ENCODE measurements at places on chromosomes 2 and 18.

DNA sequence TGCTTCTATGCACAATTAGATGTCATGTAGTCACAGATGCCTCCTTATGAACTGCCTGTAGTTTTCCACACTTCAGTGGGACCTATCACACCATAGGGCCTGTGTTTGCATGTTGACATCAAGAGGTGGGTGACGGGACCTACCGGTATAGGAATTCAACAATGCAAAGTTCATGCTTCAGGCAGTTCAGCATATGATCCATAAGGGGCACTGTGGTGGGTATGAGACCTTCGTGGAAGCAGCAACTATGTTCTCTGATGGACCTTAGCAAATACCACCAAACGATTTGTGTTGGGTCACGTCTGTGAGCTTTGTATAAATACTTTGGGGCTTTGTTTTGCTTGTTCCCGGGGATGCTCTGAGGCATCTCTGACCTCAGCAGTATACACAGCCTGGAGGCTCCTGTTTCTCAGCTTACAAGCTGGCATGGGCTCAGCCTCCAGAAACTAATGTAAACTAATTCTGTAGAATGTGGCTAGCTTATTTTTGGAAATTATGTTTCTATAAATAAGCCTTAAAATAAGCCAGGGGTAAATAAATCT lies 111.6 kb downstream of the DTNA start:
- no peak for DNase-seq

GRCh38 chr2:199439066-199439465 lies 18.7 kb downstream of the SATB2 start:
- DNase-seq, result no peak

GRCh38 chr2:224638301-224638823 lies 53.2 kb upstream of the CUL3 start:
- DNase-seq, result peak; percentile 23

DNA sequence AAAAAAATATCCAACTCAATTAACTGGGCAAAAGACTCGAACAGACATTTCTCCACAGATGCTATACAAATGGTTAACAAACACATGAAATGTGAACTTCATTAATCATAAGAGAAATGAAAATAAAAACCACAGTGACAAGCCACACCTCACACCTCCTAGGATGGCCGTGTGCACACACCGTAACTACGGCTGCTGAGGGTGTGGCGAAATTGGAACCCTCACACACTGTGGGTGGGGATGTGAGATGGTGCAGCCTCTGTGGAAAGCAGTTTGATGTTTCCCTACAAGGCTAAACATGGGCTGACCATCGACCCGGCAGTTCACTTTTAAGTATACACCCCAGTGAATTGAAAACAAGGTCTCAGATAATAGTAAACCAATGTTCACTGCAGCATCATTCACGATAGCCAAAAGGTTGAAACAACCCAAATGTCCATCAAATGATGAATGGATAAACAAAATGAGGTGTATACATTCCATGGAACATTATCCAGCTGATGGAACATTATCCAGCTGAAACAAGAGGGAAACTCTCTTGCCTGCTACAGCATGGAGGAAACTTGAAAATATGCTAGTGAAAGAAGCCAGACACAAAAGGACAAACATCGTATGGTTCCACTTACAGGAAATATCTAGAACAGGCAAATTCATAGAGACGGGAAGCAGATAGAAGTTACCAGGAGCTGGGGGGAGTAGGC lies 32.2 kb downstream of the ZAP70 start:
- DNase-seq, result no peak

GRCh38 chr2:140023291-140023690 lies 1243.1 kb upstream of the NXPH2 start:
- DNase-seq, result no peak

GRCh38 chr18:9914334-9914583 lies 443 bp downstream of the VAPA start:
- DNase-seq, result no peak

DNA sequence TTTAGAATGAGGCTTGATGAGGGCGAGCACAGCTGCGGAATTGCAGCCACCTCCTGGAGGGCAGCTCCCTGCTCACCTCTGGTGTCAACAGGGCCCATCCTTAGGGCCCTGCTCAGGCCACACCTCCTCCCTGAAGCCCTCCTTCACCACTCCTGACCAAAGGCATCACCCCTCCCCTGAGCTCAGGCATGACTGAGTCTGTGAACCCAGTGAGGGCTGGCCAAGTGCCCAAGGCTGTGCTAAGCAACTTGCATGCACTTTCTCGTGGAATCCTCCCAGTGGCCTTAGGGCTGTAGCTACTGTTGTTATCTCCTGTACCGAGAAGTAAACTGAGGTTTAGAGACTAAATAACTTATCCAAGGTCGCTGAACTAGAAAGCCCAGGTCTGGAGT lies 101.7 kb downstream of the KLHL29 start:
- no peak for DNase-seq

DNA sequence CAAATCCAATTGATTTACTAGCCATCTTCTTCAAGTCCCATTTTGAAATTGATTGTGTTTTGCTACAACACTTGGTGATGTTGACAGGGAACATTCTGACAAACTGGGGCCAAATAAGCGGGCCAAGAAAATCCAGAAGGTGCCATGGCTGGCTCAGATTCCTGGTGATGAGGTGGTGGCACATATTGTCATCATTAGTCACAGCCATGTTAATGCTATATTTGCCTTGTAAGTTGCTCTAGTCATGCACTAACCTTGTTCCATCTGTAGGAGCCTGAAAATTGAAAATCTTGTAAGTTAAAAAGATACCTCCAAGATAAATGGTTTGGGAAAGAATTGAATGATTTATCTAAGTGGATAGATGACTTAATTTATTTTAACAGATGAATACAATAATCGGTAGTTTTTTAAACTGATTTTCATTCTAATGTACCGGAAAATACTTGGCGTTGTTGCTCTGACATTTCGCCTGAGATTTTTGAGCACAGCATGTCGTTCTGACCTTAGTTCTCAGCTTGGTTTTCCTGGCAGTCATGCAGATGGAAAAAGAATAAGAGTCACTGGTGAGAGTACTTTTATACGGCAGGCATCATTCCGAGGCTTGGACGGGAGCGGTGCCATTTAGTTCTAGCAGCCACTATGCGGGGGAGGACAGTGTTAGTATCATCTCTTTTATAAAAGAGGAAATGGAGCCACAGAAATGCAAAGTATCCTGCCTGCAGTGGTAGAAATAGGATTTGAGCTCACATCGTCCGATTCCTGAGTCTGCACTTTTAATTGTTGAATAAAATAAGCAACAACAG lies 133.9 kb downstream of the ZNF532 start:
- DNase-seq, result no peak

DNA sequence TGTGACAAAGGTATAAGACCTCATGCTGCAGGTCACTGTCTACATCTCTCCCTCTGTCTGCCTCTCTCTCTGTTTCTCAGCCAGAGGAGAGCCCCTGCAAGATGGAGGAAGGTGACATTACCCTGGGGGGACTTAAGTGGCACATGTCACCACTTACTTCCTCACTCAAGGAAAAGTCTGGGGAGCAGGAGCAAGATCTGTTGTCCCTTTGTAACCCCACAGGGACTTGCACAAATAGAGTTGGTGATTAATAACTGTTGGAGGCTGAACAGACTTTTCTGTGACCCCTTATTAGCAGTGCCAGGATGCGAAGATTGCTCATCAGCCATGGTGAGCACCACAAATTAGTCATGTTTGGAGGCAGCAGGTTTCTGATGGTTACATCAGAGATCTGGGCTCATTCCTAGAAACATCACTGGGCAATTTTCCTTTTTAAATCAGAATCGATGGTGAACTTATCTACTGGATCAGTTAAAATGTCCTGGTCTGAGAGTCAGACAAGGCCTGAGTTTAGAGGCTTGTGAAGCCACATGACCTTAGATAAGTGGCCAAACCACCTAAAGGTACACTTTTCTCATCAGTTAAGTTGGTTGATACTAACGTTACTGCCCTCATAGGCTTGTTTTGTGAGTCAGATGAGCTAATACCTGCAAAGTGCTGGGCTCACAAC lies 81.2 kb upstream of the LTBP1 start:
- no peak for DNase-seq

- no peak for DNase-seq
These were observed 136.5 kb downstream of the DSEL start for GRCh38 chr18:67379981-67380380.

DNA sequence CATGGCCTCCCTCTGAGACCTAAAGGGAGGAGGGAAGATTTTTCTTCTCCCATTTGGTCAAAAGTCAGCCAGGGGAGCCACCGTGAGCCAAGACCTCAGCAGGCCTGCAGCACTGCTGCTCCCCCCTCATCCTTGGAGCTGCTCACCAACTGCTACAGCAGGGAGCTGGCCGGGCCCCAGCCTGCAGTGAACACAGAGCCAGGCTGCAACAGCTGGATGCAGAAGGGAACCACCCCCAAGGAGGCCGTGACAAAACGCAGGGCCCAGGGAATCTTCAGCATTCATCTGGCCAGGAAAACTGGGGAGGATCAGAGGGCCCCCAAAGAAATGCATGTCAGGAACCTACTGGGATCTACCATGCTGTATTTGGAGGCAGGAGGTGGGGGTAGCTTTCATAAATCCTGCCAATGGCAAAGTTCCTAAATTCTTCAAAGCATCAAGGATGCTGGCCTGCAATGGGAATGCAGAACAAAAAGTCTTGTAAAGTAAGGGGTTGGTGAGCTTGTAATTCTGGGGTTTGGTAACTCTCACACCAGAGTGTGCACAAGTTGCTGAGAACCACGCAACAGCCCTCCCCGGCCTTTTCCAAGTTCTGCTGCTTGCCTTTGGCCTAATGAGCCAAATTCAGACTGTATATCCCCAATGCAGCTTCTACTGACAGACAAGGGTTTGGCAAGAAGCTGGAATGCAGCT lies 61.0 kb downstream of the CACNB4 start:
- no peak for DNase-seq

DNA sequence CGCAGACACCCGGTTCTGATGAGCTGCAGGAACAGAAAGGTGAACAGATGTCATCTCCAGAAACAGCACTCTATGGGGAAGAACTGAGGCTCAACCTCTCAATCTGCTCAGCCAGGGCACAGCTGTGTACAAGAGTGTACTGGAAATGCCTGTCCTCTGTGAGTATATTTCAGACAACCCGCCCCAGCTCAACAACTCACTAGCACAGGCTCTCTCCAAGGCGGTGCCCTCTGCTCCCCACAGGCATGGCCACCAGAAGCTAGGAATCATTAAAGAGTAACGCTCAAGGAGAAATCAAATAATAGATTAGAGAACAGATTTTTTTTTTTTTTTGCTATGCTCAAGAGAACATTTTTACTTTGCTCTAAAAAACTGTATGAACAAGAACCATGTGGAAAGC lies 43.8 kb downstream of the WDFY1 start:
- DNase-seq, result no peak

- DNase-seq, result no peak
These were observed 324.1 kb downstream of the CCDC178 start for GRCh38 chr18:33116376-33116775.

GRCh38 chr2:237661270-237661669 lies 33.9 kb downstream of the LRRFIP1 start:
- no peak for DNase-seq

DNA sequence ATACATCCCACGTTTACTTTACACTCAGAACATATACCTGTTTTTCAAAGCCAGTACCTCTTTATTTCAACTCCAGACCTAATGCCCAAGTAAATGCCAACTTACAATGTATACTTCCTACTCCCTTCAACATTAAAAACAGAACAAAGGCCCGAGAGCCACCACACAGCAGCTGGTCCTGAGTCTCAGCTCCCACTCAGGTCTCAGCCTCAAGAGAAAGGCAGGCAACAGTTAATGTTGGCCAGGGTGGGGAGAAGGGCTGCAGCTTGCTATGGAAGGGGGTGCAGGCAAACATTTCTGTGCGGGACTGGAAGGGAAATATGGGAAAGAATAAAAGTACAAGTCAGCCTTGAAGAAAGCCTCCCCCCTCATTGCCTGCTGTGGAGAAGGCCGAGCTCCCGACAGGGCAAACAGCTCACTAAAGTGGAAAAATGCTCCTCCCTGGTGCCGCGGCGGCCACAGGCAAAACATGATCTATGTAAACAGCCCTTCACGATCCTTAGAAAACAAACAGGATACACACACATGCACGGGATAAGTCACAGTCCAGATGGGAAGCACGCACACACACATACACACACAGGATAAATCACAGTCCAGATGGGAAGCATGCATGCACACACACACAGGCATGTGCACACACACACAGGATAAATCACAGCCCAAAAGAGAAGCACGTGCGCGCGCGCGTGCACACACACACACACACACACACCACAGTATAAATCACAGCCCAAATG lies 67.4 kb downstream of the ADNP2 start:
- DNase-seq, result no peak

- DNase-seq, result no peak
These were observed 186.7 kb upstream of the RBMS1 start for GRCh38 chr2:160680294-160680693.

All from activated T-cell treated with anti-CD3 and anti-CD28 coated beads, Interleukin-2, amount 50 U/mL, for 4 hours (primary cell).